ENCODE measurements at places on chromosomes 3 and 15.

GRCh38 chr15:53378096-53378800 is 381.2 kb downstream of the WDR72 start:
- no peak for DNase-seq

DNA sequence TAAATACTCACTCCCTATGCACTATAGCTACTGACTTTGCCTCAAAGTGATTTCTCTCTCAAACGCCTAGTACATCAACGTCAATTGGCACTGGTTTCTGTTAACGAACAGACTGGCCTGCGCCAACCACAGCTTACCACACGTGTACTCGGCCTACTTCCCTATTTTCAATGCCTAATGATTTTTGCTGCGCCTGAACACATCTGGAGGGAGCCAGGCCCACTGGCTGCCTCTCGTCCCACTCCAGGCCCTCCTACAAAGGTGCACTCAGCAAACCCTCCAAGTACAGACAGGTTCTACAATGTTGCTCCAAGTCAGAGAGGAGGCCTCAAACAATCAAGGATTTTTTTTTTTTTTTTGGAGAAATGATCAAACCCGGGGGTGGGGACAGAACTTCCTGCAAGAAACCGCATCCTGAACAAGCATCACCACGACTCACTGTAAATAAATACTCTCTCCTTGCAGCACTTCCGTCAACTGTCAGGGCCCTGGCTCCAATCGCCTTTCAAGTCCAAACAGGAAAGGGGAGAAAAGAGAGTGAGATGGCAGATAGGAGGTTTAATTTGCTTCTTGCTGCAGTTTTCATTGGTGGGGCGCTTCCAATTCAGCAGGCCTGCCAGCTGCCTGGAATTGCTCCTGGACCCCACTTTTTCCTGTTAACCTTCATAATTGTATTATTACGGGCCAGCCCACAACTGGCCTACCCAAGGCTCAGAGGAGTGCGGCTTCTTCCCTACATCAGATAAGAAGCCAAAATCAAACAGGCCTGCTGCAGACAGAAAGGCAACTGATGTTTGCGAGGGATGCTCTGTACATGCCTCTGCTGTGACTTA is 139.3 kb downstream of the FOXP1 start:
- DNase-seq, result peak; percentile 45

GRCh38 chr3:59540696-59541095 is 490.9 kb upstream of the CFAP20DC start:
- DNase-seq, result no peak

- no peak for DNase-seq
These were observed 16.6 kb downstream of the SLC4A7 start for GRCh38 chr3:27467545-27467944.

DNA sequence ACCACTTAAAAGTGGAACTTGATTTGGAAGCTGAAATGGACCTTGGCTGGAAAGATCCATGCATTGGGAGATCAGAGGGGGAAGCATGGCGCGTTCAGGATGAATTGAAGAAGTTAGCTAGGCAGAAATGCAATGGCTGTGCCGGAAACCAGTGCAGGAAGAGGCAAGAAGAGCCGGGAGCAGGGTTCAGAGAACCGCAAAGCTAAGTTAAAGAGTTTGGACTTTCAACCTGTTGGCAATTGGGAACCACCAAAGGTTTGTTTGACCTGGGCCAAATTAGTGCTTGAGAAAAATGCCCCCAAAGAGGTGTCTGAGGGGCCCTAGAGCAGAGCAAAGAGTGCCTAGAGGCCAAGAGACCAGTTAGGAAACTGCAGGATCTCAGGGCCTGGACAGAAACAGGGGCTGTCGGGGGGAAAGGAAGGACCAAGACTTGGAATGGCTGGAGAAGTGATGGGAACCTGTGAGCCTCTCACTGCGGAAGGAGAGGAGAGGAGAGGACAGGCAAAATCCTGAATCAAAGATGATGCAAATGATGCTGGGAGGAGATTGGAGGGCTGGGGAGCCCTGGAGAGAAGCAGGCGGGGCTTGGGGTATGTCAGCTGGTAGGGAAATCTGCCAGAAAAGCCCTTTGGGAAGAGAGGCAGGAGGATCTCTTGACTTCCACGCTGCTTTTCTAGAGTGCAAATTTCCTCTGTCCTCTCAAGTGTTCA is 49.3 kb downstream of the FAM174B start:
- DNase-seq, result no peak

DNA sequence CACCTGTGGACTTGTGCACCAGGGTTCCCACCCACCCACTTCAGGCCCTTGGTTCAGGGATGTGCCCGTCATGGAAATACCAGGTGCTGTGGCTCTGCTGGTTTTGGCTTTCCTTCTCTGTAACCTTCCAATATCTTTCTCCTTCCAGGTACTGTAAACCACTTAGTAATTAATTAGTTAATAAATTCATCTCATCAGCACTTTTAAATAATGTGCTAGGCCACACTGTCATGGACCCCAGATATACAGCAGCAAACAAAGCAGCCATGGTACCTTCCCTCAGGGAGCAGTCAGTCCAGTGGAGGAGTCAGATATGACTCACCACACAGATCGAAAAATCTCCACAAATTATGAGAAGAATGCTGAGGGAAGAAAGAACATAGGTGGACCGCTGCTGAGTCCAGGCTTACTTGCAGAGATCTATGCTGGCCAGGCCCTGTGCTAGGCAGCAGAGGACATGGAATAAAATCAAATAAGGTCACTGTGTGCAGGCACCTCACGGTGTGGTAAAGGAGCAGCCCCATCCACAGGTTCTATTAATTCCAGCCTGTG is 6.8 kb upstream of the GATA2 start:
- DNase-seq, result no peak

GRCh38 chr3:119697394-119697793 is 5.4 kb upstream of the CFAP91 start:
- no peak for DNase-seq

- no peak for DNase-seq
These were observed 66.6 kb downstream of the SUCLG2 start for GRCh38 chr3:67587811-67588210.

DNA sequence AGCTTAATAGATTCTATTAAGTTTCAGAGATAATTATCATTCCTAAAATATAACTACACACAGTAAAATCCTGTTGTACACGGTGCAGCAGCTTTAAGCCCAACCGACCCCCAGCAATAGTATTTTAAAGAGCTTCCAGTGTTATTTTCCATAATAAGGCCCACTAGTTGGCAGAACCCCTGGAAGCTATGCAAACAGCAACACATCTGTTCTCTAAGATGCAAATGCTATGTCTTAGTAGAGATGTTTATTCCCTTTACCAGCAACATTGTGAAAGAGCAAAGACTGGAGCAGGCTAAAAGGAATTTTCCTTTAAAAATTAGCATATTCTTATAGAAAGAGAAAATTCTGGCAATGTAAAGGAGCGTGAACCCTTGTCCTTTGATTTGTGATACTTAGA is 819.7 kb upstream of the ALCAM start:
- DNase-seq, result no peak

DNA sequence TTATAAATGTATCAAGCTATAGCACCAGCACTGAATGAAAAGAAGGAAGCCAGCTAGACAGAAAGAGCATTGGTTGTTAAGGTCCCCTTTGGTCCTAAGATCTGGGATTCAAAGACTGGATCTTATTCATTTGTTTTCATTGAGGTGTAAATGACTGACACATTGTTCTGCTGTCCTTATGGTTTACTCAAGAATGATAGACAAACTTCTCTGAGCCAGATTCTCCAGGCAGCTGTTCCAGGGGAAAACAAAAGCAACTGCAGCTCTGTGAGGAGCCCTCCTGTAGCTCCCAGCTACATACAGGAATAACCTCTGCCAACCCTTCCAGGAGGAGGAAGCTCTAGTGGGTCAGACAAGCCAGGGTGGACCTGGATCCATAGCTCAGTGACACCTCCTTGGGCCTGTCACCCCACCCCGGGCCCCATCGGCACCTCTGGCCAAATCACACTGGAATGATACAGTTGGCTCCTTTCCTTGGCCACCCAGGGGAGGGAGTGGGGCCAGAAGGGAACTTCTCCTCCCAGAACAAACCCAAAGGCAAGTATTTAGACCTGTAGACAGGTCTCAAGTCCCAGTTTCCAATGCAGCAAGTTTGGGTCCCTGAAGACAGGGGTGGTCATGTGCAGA is 57.8 kb downstream of the ZNF621 start:
- no peak for DNase-seq

- DNase-seq, result no peak
These were observed 42.2 kb upstream of the TOPBP1 start for GRCh38 chr3:133703915-133704314.

DNA sequence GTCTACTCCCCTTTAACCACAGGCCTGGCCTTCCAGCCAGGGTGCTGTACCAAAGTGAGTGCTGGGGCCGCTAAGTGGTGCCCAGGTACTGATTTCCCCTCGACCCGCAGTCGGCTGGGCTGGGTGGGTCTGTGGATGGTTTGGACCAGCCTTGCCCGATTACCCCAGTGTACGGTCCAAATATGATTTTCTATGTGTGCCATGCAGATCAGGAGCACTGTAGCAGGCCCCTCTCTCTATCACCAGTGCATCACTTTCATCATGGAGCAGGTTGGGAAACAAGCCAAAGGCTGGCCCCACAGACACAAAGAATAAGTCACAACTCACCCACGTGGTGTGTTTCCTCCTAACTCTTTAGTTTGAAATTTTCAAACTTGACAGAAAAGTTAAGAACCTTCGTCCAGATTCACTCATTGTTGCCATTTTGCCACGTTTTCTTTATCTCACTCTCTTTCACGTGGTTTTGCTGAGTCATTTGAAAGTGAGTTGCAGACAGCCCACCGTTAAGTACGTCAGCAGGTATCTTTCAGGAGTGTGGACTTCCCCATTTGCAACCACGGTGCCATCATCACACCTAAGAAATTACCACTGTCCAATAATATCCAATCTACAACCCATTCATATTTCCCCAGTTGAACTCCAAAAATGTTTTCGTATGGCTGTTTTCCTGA is 37.0 kb downstream of the ZNF710 start:
- peak; percentile 11 for DNase-seq
